ENCODE measurements at places on chromosomes 2 and 18.

DNA sequence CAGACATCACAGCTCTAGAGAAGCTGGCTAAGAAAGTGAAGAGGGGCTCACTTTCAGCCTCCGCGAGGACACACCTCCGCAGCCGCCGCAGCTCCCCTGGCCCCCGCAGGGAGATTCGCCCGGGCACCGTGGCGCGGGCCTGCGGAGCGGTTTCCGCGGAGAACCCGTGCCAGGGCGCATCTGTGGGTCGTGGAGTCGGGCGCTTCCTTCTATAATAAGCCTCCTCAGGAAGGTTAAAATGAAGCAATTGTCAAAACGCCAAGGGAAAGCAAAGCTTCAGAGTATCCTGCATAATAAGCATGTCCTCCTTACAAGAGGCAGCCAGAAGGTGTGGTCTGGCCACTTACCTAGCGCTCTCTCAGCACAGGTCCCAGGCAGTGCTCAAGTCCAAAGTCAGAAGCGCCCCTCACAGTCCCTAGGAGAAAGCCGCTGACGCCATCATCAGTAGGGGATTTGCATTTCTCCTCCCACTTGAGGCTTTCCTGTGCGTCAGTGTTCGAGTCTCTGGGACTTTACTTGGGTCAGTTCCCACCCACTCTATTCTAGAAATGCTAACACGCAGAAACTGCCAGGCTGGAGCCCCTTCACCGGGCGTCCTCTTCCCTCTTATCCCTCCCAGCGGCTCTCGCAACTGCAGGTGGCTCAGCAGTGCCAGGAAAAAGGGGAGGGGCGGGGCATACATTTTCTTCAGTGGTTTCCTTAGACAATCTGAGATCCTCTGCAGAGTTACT is at the start of gene STAT4:
STAT4 (minus strand) TSS at position 395 of the 731 bp plus-strand sequence. CDS start 2,791 bp downstream, outside the sequence.
- DNase-seq: no peak

DNA sequence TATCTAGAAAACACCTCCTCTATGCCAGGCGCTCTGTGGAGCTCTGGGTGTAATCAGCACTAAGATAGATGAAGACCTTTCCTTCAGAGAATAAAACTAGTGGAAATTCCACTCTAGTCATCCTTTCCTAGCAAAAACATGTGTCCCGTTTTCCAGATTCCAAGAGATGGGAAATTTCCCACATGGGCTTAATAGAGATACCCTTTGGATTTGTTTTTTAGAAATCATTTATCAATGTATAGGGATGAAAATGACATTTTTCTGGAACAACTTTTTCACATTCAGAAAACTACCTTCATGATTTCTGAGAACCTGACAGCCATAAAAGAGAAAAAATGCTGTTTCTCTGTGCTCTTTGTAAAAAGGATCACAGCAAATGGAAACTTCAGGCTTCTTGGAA is 152.1 kb downstream of the NCKAP5 start:
- no peak for DNase-seq

DNA sequence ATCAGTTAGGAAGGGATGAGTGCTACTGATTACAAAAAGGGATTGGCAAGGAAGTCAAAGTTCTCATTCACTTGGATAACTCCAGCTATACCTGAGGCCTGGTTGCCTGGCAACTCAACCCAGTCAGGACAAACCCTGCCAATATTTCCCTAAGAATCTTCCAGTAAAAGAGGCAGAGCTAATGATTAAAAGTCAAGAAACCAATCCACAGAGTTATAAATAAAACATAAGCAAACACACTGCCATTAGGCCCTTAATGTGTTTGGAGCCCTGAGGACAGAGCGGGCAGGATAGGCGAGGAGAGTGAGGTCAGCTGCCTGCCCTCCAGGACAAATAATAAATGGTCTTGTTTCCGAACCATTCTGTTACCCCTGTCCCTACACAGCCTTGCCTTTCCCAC is 215.6 kb upstream of the NABP1 start:
- DNase-seq: no peak

DNA sequence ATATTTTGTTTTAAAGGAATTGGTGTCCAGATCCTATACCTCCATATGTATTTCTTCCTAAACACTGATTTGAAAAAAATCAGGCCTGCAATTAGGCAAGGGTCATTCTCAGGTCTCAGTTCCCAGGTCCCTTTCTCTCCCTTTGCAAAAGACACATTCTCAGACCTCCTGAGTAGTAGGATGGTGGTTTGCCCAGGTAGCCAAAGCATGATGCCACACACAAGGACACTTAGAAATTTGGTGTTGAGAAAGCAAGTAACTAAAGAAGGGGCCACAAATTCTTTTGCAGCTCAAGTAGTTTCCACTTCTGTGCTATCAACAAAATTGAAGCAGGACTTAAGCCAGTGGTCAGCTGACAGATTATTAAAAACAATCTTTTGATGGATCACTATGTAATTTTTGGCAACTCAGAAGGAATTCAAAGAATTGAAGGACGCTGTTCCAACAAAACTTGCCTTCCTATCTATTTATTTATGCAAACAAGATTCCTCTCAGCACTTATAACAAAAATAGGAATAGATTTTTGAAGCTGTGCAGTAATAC is 6.6 kb upstream of the MYO5B start:
- DNase-seq: no peak

GRCh38 chr2:176471949-176472348 is 202.7 kb downstream of the MTX2 start:
- no peak for DNase-seq

GRCh38 chr2:141565597-141565996 is 565.2 kb downstream of the LRP1B start:
- no peak for DNase-seq

Data from AG08395 (cell line).